ENCODE measurements at places on chromosomes 3 and 15.
A peak's percentile ranks its signal among the peaks of the same experiment; 100 is the strongest.

DNA sequence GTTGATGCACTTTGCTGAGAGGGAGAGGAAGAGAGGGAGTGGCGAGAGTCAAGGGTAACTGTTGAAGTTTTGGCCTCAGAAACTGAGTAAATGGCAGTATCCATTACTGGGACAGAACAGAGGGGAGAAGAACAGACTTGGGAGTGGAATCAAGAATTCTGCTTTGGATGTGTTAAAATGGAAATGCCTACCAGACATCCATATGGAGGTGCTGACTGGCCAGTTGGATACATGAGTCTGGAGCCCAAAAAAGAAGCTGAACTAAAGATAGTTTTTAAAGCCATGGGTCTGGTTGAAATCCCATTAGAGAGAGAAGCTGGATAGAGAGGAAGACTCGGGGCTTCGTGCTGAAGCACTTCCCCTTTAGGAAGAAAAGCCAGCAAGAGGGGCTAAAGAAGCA, 35.9 kb upstream of the NSMCE3 start:
- DNase-seq: no peak

DNA sequence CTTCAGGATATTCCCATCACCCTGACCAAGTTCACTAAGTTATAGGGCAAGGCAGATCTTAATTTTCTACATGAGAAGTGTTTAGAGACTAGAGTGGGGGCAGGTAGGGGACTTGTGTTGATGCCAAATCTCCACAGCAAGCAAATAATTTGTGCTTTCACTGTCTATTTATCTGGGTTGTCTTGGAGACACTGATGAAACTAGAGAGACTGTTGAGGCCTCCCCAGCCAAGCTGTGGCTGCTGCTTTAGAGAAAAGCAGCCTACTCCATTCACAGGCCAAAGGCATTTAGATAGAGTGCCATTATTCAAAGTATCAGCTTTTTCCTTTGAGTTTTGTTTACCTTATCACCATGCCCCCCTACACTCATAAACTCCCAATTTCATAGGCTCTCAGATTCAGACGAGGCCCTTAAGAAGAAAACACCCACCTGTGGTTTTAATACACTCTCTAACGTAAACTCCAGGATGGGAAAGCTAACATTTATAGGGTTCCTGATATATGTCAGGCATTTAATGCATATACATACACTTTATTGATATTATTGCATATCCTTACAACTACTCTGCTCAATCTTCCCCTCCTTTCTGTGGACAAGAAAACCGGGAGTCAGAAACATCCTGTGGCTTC, 130.4 kb upstream of the FOXB1 start:
- no peak for DNase-seq

GRCh38 chr3:31952205-31952604, 28.9 kb downstream of the OSBPL10 start:
- no peak for DNase-seq

GRCh38 chr3:48233542-48233941, 7.4 kb upstream of the ZNF589 start:
- no peak for DNase-seq

DNA sequence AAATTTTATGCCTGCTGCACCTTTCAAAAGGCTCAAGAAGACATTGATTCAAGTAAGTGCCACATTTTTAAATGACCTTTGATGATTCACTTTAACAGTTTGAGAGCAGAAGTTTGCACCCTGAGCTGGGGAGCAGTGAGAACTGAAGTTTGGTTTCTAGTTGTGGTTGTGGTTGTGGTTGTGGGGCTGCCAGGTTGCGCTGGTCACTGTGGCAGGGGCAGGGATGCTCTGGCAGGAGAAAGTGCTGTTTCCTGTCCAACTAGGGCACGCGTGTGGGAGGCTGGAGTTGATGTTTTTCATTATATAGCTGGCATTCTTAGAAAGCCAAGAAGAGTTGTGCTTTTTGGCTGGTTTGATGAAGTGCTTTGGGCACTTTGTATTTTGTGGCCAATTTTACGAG, 339.7 kb upstream of the NR2F2 start:
- DNase-seq: peak; percentile 4

DNA sequence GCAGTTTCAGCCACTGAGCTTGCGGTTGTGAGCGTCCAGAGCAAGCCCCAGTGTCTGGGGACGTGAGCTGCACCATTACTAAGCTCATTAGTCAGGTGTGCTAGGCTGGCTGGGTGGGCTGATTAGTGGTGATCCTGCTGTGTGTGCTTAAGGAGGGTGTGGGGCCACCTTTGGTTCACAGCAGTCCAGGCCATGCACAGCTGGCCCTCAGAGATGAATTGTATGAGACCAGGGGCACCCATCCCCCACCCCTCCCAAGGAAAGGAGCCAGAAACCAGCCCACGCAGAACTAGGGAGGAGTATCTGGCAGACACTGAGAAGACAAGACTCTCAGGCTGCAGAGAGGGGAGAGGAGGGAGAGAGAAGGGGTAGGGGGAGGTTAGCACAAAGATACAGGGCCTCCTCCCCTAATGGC, 3.8 kb downstream of the TYRO3 start:
- DNase-seq: no peak

DNA sequence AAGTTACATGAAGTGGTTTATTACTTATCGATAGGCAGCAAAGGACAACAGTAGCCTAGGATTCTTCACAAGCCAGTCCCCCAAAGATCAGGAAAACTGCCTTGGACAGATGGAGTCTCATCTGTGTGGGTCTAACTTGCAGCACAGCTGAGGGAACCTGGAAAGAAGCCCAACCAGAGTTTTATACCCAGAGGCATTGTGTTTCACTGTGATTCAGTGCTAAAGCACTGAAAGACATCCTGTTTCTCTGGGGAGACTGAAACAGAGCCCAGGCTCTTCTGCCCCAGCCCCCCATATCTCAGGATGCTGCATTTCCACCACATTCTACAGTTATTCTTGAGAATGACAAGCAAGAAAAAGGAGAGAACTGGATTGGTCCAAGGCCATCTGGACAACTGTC, 48.2 kb upstream of the PYDC2 start:
- no peak for DNase-seq

DNA sequence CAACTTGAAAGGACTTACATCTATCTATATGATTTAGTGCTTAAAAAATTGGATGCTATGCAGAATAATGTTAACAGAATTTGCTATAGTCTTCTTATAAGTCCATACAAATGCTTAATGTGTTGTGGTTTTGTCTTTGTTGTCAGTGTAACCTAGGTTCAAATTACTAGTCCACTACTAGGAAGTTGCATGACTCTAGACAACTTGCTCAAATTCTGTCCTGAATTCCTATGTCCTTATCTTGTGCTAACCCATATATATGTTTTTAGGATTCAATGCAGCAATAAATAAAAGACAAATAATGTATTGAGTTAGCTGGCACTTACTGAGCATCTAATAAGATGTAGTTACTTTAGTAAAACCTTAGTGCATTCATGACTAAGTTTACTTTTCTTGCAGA, 276.5 kb upstream of the KCNMB2 start:
- no peak for DNase-seq

DNA sequence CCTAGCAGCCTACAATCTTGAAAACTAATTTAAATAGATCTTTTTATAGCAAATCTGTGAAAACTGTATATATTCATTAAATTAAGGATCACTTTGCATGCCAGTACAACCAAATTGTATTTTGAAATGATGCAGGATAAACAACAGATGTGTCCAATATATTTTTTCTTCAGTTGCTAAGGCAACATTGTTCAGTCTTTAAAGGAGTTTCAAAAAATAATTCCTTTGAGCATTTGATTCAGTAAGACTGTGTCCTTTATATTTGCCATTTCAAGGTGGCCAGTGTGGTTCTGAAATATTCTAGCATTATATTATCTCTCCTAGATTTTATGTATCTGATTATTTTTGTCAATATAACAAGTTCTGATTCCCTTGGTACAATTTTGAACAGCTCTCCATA, 254.7 kb downstream of the PLOD2 start:
- no peak for DNase-seq

DNA sequence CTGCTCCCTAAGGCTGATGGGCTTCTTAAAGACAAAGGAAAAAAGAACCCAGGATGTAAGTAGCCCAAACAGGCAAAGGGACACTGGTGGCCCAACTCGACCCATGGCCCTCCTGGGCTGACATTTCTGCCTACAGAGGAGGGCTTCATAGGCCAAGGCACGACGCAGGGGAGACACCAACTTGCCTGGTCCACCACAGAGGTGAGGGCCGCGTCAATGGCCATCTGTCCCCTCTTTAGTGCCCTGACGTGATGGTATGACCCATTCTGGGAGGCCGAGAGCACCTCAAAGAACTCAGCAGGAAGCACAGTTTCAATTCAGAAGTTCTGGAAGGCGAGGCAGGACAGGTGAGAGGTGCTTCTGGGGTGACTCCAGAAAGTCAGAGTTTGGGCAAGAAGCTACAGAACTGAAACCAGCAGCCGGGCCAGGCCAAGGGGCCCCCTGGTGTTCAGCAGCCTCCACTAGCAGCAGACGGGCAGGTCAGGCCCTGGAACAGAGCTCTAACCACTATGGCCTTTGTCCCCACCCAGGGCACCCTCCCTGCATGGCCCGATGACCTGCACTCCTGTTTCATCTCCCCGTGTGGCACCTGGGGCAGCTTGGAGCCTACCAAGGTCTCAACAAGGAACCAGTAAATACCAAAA, 45.1 kb downstream of the HMCES start:
- no peak for DNase-seq

GRCh38 chr15:67389975-67390374, 131.0 kb upstream of the C15orf61 start:
- no peak for DNase-seq

DNA sequence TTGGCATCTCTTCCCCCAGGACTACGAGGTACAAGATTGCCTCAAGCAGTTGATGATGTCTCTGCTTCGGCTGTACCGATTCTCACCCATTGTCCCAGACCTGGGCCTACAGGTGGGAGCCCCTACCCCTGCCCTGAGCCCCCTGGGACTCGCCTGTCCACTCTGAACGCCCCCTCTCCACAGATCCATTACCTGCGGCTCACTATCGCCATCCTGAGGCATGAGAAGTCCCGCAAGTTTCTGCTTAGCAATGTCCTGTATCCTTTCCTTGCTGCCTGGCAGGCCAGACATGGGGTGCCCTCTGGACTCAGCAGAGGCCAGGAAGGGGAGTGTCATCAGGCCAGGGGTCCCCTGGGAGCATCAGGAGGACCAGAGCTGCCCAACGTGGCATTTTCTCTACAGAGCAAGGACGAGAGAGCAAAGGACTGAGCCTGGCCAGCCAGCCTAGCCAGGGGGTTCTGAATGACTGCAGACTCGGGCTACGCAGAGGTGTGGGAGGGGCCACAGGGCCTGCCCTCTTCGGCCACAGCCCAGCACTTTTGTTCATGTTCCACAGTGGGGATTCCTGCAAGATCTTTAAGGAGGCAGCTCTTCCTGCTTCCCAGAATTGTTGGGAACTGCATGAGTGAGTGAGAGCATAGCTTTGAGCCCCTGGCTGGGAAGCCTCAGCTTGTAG, 11.2 kb downstream of the RNF123 start:
- no peak for DNase-seq

DNA sequence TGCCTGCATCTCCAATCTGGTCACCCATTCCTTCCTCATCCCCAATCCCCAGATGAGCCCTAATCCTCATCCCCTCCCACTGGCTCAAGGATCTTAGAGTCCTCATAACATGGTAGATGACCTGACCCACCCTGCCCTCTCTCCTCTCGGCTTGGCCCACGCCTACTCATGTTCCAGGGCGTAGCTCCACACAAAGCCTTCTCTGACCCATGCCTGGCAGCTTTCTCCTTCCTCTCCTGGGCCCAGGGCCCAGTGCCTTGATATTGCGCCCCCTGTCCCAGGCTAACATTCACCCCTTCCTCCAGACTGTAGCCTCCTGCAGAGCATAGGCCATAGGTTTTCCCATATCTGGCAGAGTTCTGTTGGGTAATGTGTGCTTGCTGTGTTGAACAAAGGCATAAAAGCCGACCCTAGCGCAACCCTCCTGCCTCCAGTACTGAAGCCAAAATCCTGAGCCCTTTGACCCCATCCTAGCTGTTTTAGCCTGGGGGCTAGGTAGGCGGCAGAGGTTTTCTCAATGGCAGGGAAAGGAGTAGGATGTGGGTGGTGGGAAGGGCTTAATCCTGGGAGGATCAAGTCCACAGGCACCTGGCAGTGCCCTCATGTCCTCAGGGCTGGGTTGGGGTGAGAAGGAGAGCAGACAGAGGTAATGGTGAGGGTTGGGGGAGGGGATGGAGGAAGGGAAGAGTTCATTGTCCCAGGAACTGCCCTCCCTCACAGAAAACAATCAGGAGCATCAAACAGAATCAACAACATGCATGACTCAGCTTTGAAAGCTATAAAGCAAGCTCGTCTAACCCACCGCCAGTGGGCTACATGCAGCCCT, 35.5 kb downstream of the MESD start:
- DNase-seq: no peak

GRCh38 chr15:29289173-29289572, 19.6 kb upstream of the NSMCE3 start:
- DNase-seq: no peak

DNA sequence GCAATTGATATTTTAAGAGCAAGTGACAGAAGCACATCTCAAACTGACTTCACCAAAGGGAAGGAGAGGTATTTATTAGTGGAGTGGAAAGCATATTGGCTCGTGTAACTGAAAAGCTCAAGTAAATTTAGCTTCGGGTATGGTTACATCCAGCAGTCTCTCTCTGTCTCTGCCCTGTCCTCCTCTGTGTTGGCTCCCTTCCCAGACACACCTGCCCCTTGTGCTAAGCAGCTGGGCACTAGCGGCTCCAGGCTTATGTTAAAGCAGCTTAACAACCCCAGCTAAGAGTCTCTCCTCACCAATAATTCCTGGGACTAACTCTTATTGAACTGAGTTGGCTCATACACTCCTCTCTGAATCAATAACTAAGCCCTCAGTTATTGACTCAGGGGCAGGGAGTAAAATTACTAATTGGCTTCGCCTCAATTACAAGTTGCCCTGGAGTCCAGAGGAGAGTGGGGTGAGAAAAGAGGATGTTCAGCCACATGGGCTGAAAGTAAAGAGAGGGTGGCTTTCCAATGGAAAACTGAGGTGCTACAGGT, 12.8 kb upstream of the SH3BP5 start:
- DNase-seq: no peak

DNA sequence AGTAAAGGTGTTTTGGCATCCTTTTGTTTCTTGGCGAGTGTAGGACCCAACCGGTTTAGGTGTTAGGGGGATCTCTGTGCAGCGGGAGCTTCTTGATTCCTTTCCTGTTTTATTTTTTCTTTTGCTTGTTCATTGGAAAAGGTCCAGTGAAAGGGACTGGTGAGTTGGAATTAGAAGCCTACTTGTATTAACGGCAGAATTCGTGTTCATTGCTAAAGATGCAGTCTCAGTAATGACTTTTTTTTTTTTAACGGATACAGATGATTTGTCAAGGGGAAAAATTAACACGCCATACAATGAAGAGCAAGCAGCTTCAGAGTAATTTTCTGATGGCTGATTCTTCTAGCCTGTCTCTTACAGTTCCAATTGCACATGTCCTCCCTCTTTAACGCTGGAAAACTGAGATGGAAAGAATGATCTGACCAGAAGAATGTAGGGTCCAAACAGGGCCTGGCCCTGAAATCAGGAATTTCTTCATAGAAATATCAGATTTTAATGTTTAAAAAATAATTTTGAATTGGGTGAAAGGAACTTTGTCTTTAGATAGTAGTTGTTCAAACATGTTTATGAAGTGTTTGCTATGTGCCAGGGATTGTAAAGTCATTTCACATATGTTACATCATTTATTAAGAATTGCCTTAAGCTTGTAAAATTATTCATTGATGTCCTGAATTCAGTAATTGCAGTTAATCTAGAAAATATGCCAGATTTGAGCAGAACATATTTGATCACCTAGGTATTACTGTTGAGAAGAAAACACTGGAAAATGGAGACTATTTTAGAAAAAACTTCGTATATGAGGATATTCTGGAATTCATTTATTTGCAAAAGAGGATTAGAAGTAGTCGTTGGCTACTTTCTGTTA, 1.4 kb downstream of the MAPK6 start:
- no peak for DNase-seq

GRCh38 chr3:6862041-6862879, 1.3 kb downstream of the GRM7 start:
- DNase-seq: no peak
